ENCODE measurements at places on chromosomes 4 and X. TPM values are rescaled to one million over a fixed set of nuclear protein-coding genes. Genes with fewer than 3 reads are reported as not detected.

DNA sequence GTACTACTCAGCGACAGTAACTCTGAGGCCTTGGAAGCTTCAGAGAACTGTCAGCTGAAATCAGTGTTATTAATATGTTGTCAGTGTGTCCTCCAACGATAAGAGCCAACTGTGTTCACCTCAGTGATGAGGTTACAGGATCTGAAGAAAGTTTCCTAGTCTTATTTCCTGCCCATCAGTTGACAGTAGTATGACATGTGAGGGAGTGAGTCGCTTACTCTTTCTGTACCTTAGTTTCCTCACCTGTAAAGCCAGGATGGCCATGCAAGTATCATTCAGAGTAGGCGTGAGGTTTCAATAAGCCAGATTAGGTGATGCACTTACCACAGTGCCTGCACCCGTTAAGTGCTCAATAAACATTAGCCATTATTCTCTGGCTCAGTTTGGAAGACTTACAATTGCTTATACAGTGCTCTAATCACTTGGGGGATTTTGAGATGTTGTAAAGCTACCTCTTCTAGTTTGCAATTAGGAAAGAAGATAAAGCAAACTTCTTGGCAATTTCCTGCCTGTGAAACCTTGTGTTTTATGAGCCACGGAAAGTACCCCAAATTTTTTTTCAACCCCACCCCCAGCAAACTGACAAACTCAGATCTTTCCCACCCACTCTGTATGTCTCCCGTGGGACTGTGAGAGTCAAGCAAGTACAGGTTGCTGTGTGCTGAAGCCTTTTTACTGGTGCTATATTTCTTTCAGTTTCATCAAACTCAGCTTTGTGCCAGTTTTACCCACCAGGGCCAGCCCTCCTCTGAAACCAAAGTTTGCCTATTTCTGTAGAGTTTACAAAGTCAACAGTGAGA, 62.2 kb downstream of the ANXA3 start:
- no peak for DNase-seq

DNA sequence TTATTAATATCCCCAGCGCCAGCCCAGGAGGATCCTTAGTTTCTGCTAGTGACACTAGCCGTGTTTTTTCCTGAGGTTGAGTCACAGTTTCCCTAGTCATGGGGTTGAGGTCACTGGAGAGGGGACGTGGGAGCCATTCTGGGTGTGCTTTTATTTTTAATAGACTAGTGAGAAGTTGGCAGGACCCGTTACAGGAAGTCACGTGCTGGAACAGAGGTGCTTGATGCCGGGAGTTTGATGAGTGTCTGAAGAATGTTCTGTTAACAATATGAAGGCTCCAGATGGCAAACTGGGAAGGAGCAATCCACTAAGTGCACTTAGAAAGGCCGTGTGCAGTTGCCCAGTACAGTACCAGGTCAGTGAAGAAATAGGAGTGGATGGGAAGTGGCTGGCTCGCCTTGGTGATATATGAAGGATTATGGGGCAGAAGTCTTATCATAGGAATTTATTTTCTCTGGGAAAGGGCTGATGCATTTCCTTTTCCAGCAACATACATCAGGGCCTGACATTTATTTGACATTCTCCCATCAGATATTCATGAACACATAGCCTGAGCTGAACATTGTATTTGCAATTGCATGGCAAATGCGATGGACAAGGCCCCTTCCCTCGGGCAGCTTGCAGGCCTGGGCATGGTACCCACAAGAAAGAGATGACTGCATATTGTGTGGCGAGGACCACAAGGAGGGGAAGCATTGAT, 291.8 kb downstream of the FBXW7 start:
- peak; percentile 43 for DNase-seq

The PROM1 gene
- total RNA-seq: under 0.01 TPM

The TIGD4 gene
- under 0.01 TPM for total RNA-seq

- DNase-seq: no peak
Observed at GRCh38 chr4:717601-718320, 12.1 kb downstream of the PCGF3 start.

GRCh38 chr4:33715841-33716395, 2528.4 kb downstream of the ARAP2 start:
- peak; percentile 91 for DNase-seq

- DNase-seq: no peak
Observed at GRCh38 chrX:119775517-119776238, 15.8 kb downstream of the RPL39 start.

DNA sequence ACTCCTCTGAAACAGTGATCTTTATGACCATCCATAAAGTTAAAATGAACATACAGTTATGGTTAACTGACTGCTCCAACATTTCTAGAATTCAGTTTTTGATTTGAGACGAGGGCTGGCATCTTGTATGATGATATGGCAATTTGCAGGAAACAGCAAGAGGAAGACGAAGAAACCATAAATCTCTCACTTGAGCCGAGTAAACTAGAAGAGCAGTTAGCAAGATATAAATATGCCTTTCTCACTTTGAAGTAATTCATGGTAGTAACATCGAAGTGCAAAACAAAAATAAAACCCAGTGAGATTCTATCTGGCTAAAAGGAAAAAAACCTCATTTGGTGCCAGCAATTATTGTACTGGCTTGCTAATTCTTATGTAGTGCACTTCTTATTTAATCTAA, 139.0 kb upstream of the SPRY1 start:
- no peak for DNase-seq

DNA sequence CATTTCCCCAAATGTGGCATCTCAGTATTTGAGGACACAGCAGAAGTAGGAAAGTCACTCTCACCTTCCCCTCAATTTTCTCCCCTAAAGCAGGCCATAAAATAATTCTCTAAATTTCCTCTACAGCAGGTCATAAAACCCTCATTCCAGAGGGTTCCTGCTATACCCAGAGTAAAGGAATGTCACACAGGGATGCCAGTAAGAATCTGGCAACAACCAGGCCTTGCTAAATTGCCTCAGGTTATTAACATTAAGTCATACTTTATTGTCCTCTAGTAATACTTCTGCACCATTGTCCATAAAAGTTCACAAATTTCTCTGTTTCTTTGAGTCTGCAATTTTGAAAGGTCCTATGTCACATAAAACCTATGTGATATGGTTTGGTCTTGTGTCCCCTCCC, 685.7 kb upstream of the SLIT2 start:
- no peak for DNase-seq
